ENCODE measurements at places on chromosomes 12 and 14. TPM values are rescaled to one million over a fixed set of nuclear protein-coding genes. Genes with fewer than 3 reads are reported as not detected.
A peak's percentile ranks its signal among the peaks of the same experiment; 100 is the strongest.

OAS1 gene
- 4.9 TPM for total RNA-seq

DAO gene
- total RNA-seq: not detected

LALBA gene
- not detected for total RNA-seq

THTPA gene
- total RNA-seq: 4.5 TPM

OSBPL8 gene
- 63.7 TPM for total RNA-seq

BATF gene
- total RNA-seq: 2.6 TPM

SDR9C7 gene
- total RNA-seq: 4.9 TPM

PRICKLE1 gene
- total RNA-seq: 2.4 TPM

- no peak for DNase-seq
Measured at GRCh38 chr12:20063116-20063515, 305.2 kb upstream of the PDE3A start.

GRCh38 chr14:71122866-71123565 lies 215.8 kb downstream of the PCNX1 start:
- DNase-seq: no peak

DNA sequence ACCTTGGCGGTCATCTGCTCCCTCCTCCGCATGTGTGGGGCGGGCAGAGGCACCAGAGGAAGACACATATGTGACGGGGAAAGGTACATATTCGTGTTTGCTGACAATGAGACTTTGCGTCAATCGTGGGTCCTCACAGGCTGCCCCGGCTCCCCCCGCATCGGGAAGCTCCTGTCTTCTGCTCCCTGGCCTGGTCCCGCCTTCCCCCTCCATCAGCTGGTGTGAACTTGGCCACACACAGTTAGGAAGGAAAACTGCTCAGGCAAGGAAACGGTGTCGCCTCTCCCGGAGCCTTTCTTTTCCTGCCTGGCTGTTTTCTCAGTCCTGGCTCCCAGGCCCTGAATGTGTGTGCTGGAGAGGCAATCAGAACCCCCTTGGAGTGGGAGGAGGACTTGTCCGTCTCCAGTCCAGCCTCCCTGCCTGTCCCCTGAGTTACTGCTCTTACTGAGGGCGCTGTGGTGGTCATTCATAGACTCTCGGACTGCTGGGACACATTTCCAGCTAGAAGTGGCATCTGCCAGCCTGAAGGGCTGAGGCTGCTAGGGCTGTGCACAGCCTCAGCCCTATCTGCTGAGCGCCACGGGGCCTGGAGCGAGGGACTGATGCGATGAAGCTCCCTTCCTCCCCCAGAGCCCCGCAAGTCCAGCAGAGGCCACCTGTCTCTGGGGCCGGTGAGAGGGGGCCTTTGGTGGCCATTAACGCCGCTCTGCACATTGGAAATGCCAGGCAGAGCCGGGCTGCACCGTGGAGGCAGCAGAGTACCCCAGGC lies 44.2 kb upstream of the TSPAN9 start:
- no peak for DNase-seq

GRCh38 chr12:1896964-1897363 lies 21.5 kb downstream of the CACNA2D4 start:
- DNase-seq: no peak

DNA sequence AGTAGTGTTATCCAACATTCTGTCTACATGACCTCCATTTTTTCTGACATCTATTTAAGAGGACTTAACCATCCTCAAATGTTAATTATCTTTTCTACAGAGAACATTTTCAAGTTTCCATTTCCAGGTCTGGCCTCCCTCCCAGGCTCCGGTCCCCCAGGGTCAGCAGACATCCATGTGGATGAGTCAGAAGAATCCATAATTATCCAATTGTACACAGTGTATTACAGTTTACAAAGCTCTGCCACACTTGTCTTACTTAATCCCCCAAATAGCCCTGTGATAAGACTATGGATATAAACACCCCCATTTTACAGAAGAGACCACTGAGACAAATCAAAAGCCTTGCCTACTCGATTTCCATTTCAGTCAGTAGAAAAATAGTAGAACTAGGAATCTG lies 65.0 kb downstream of the SLC8A3 start:
- DNase-seq: no peak

GRCh38 chr14:42929806-42930480 lies 1323.3 kb downstream of the LRFN5 start:
- no peak for DNase-seq

- peak; percentile 15 for DNase-seq
Measured at GRCh38 chr12:100199347-100200149, 1.1 kb upstream of the ACTR6 start.

GRCh38 chr14:49959822-49960408 lies 67.0 kb downstream of the ARF6 start:
- peak; percentile 35 for DNase-seq

DNA sequence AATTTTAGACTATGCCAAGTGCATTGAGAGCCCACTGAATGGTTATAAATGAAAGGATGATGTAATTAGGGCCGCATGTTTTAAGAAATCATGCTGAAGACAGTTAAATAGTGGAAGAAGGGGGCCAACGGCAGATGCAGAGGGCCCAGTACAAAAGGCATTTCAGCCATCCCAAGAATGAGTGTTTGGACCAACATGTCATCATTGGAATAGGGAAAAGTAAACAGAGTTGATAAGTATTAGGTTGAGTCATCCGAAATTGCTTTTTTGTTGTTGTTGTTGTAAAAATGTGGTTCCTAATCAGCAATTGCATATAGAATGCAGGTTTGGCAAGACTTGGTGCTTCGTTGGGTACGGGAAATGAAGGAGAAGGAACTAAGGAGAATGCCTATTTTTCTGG lies 29.5 kb downstream of the BMP4 start:
- no peak for DNase-seq

- DNase-seq: peak; percentile 94
Measured at GRCh38 chr14:98957211-98958047, 314.6 kb downstream of the BCL11B start.

DNA sequence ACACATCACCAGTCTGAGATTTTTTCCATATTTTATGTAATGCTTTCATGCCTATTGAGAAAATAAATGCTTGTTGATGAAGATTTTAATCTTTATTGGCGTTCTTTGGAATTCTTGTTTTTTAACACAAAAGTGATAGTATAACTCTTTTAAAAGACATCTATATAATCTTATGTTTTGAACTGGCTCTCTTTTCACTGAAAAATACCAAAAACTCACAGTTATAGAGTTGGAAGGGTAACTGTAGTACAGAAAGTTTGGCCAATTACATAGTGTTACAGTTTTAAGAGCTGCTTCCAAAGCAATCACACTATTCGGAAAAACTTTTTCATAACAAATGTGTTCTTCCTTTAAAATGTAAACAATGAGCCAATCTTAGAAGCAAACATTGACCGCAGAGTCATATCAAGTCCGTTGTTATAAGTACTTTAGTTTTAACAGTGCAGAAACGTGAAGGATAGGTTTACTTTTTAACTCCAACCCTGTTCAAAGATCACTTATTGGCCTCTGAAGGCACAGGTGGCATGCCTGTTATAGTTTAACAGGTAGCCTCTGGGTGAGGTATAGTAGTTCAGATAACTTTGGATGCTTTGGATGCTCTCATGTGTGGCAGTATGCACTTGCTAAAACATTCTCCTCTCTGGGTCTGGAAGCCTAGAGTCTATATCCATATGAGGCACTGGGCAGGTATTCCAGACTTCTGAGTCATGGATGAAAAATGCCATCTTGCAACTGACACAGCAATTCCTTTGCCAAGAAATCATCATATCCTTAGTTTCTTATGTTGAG lies 12.1 kb upstream of the NTN4 start:
- peak; percentile 99 for DNase-seq

DNA sequence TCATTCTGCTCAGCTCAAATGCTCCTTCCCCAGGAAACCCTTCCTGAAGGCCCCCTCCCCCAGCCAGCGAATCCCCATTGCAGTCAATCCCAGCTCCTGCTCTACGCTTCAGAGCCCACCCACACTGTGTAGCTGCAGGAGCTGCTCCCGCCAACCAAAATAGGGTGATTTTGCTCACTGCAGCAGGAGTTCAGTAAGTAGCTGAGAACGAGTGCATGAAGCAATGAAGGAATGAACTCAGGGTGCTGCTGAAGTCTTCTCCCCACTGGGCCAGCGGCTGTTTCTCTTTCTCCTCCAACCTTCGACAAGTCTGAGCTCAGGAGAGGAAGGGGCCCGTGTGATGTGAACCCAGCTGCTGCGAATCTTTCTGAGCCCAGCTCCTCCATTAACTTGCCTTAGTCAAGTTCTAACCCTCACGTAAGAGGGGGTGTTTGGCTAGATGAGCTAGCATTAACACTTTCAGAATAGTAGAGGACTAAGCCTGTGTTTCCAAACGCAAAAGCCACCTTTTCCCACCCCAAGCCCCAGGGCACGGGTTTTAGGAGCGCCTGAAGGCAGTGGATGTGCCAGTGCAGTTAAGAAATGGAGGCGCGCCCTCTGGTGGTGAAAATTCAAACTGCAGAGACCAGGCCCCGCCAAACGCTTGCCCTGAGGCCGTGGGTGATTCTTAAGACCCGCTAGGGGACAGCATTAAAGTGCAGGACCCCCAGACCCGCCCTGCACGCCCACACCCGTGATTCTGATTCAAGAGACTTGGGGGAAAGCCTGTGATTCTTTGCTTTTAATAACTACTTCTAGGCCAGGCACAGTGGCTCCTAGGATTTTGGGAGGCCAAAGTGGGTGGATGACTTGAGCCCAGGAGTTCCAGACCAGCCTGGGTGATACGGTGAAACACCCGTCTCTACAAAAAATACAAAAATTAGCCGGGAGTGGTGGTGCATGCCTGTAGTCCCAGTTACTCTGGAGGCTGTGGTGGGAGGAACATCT lies 11.9 kb upstream of the SERPINA4 start:
- peak; percentile 28 for DNase-seq

DNA sequence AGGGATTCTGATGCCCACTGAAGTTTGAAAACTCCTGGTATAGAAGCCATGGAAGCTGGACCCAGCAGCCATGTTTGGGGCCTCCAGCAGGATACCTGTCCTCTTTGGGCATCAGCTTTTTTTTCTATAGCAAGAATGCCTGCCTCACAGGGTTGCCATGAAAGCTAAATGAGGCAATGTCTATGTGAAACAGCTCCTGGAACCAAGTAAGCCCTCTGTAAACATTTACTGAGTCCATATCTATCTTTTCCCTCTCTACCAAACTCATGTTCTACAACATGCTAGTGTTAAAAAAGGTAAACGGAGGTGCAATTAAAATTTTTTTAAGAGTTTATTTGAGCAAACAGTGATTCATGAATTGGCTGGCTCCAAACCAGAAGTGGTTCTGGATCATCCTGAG lies 28.6 kb downstream of the FLVCR2 start:
- DNase-seq: no peak

GRCh38 chr12:108807996-108808769 lies 49.2 kb downstream of the SSH1 start:
- no peak for DNase-seq

DNA sequence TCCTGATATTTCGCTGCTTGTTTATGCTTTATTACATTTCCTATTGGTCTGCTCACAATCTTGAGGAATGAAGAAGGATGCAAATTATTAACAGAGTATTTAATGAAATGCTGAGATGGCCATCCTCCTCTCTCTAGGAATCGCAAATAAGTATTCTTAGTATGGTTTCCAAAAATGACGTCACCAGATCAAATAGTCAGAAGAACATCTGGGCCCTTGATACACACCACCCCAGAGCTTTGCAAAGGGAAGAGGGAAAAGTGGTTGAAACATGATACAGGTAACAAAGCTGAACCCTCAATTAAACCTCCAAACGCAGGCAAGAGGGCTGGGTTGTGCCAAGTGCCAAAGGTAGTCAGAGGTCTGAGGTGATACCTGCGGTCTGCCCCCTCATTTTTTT lies 107.3 kb downstream of the BCL11B start:
- DNase-seq: no peak

DNA sequence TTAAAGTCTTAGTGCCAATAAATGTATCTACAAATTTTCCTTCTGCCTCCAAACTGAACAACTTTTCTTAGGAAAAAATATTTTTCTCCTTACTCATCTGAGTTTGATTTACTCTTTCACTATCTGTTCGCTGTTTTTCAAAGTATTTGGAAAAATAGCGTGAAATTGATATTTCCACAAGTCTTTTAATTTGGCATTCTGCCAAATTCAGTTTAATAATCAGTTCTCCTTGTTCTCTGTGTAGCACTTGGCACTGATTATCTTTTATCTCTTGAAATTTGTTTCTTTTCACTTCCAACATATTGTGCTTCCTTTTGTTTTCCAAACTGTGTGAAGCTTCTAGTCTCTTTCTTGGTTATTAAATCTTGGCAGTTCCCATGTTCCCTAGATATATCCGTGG lies 559.8 kb downstream of the RPL10L start:
- DNase-seq: no peak

- no peak for DNase-seq
Measured at GRCh38 chr12:124952295-124952694, 36.6 kb downstream of the DHX37 start.

DNA sequence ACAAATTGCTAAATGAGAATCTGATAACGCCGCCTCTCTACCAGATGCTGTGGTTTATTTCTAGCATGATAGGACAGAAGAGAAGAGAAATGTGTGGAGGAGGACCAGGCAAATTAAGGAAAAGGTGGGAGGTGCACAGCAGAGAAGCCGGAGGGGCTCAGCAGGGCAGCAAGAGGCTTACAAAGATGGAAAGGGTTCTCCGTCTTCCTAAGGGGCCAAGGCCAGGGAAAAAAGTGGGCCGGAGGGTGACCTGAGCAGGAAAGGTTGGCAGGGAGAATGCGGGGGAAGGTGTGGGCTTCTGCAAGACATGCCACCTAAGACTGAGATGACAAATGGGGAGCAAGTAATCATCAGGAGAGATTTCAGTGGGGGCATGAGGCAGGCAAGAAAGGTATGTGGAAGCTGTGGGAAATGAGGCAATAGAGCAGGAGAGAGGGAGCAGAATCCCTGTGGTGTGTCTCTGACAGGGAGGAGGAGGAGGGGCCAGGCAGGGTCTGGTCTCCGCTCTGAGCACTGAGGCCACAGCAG lies 18.7 kb downstream of the MANSC1 start:
- DNase-seq: no peak

GRCh38 chr12:4780641-4781611 lies 60.7 kb downstream of the GALNT8 start:
- peak; percentile 30 for DNase-seq

GRCh38 chr12:48668996-48669395 lies 13.0 kb downstream of the KANSL2 start:
- DNase-seq: no peak

GRCh38 chr14:104895207-104895785 lies 29.4 kb upstream of the PLD4 start:
- DNase-seq: no peak

GRCh38 chr14:61462566-61463193 lies 141.3 kb downstream of the PRKCH start:
- peak; percentile 75 for DNase-seq

DNA sequence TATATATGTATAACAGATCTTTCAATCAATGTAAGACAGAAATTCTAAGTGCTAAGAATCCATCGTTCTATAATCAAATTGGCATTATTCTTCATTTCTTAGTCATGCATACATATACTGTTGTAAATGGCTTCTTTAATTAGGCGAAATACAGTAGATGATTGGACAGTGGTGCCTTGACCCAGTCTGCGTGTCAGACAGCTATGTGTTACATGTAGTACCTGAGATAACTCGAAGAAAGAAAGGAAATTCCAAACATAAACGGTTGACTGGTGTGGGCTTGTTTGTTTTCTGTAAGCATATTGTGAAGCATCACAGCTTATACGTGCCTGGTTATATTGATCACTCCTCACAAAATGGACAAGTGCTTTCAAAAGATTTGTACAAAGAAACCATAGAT lies 210.5 kb downstream of the ETNK1 start:
- DNase-seq: no peak

Data from bronchial epithelial cell (primary cell).